ENCODE measurements at places on chromosomes 4 and X.

- no peak for DNase-seq
Observed at GRCh38 chrX:153511784-153512500, 5.5 kb upstream of the ATP2B3 start.

GRCh38 chr4:152983221-152983620, 47.1 kb downstream of the FHDC1 start:
- no peak for DNase-seq

GRCh38 chr4:58602022-58602421, 1491.8 kb upstream of the IGFBP7 start:
- DNase-seq, result no peak

GRCh38 chr4:154389148-154389547, 102.5 kb downstream of the DCHS2 start:
- no peak for DNase-seq

- no peak for DNase-seq
Observed at GRCh38 chrX:132207996-132208395, 11.3 kb downstream of the RAP2C start.

GRCh38 chrX:100979881-100980607, 10.5 kb downstream of the ARL13A start:
- DNase-seq, result no peak

GRCh38 chr4:106329041-106329618, 12.8 kb downstream of the AIMP1 start:
- DNase-seq, result no peak

DNA sequence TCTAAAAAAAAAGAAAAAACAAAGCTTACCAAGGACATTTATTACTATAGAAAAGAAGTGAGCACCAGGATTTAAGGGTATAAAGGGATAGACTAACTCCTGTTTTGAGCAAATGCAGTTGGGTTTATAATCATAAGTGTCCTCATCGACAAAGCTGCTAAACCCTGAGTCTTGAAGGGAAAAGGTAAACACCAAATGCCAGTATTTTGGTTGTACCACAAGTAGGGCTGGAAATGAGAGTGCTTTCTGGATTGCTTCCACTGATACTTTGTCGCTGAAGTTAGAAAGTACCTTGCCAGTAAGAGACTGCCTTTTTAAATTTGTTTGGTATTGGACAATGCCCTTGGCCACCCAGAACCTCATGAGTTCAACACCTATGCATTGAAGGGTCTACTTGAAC, 53.7 kb downstream of the WDFY3 start:
- no peak for DNase-seq

- no peak for DNase-seq
Observed at GRCh38 chrX:5559386-5559785, 669.3 kb downstream of the NLGN4X start.

- DNase-seq, result no peak
Observed at GRCh38 chr4:124918559-124919122, 206.1 kb upstream of the ANKRD50 start.

- DNase-seq, result no peak
Observed at GRCh38 chrX:134552351-134552750, 92.4 kb downstream of the HPRT1 start.

- no peak for DNase-seq
Observed at GRCh38 chr4:4379540-4380087, 7.3 kb upstream of the NSG1 start.

GRCh38 chrX:100319716-100320115, 90.4 kb downstream of the PCDH19 start:
- DNase-seq, result no peak

Measured in activated CD4-positive, alpha-beta T cell treated with anti-CD3 and anti-CD28 coated beads, Interleukin-2, amount 50 U/mL, for 1 hour (primary cell).